ENCODE measurements at places on chromosomes 6 and 20.
A peak's percentile ranks its signal among the peaks of the same experiment; 100 is the strongest.

- no peak for DNase-seq
Measured at GRCh38 chr6:18330548-18331081, 56.5 kb upstream of the RNF144B start.

DNA sequence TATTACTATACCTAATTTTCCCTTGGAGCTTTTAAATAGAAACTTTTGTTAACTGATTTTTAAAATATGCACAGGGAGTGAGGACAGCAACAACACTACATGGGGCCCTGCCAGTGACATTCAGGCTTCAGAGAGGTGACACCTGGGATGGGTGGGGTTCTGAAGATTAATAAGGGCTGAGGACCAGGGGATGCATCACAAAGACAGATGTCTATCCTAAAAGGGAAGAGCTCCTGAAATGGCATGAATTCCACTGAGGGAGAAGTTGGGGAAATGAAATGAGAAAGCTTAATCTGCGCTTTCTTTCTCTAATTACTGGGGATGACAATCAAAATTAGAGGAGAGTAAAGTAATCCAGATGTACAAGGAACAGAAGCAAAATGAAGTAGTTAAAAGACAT is 162.8 kb downstream of the BTBD9 start:
- no peak for DNase-seq

DNA sequence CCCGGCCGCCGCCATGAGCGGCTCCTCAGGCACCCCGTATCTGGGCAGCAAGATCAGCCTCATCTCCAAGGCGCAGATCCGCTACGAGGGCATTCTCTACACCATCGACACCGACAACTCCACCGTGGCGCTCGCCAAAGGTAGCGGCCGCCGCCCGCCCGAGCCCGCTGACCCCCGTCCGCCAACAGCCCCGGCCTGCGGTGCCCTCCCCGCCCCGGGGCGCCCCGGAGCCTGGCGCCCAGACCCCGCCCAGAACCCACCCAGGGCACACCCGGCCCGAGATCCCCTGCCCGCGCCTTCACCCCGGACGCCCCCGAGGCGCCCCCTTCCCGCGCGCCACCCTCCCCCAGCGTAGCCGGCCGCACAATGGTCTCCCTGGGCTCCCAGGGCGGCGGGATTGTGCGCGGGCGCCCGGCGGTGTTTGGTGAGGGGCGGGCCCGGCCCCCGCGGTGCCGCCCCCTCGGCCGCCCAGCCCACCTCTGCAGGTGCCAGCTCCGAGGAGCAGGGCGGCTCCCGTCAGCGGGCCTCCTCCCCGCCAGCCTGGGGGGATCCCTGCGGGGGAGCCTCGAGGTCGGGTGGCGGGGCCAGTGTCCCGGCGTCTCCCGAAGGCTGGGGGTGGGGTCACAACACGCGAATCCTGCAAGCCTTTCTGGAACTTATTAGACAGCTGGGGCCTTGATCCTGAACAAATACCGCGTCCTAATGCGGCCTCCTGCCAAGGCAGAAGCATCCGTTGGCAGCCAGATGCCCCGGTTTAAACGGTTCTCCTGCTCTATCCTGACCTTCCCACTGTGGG is 577 bp downstream of the LSM14B start:
- DNase-seq: peak; percentile 26

DNA sequence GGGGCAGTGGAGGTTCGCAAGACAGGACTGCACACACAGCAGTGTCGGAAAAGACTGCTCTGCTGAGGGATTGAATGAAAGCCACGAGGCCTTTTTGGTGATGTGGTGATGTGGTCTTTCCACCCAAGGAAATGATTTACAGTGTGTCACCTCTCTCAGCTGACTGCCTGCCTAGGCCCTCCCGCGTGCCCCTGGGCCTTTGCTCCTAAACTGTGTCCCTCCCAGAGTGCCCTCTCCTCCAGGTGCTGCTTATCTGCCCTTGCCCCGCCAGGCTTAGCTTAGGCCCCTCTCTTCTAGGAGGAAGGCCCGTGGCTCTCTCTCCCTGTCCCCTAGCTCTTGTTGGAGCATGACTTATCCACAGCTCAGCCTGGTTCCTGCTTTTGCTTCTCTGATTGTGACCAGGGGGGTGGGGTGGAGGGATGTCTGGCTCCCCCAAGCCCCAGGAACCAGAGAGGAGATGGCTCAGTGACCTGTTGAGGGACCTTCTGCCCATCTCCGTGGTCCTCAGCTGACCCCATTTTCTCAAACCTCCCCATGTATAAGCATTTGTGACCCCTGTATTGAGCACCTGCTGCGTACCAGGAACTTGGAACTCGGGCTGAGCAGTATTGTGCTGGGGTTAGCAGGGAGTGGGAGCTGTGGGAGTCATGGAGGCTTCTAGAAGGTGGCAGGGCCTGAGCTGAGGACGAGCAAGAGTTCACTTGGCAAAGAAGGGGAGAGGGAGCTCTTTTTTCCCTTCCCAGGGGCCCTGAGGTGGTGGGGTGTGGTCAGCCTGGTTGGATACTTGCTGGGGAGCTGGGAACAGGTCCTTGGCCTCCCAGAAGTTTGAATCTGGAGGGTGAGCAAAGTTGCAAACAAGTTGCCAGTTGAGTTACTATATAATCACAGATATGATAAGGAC is 2.2 kb downstream of the SRC start:
- DNase-seq: no peak

- no peak for DNase-seq
Measured at GRCh38 chr6:90088009-90088408, 193.7 kb downstream of the GJA10 start.
